Activated gamma-delta T cell (primary cell): ENCODE measurements at places on chromosomes 13 and 19.

DNA sequence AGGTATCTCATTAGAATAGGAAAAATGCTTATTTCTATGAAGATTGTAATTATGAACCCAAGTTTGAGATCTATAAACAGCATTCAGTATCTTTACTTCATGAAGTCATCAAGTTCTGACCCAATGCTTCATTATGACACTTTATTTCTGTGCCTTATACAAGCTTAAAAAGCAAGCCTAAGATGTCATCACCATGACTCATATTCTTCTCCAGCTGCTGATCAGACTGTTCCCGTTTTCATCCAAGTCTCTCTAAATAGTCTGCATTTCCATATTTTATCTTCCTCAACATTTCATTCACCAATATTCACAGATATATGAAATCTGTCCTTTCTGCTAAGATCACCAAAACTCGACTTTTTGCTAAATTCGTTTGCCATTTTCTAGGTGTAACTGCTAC is 1247.2 kb upstream of the PRR20A start:
- DNase-seq: no peak

DNA sequence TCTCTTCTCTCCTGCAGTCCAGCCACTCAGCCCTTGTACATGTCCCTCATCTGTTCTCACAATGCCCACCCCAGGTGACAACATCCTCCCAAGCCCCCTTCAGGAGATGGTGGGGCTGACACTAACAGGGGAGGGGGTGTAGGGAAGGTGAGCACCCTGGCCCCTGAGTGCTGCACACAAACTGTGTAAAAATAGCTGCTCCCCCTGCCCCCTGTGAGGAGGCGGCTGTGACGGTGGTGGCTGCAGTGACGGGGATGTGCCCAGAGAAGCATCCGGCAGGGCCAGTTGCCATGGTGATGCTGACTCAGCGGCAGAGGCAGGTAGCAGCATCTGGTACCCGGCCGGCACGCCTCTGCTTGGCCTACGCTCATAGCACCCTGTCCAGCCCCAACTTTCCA is 13.0 kb upstream of the JUND start:
- DNase-seq: peak; percentile 71

GRCh38 chr19:1016647-1017114 is 4.2 kb downstream of the TMEM259 start:
- no peak for DNase-seq

DNA sequence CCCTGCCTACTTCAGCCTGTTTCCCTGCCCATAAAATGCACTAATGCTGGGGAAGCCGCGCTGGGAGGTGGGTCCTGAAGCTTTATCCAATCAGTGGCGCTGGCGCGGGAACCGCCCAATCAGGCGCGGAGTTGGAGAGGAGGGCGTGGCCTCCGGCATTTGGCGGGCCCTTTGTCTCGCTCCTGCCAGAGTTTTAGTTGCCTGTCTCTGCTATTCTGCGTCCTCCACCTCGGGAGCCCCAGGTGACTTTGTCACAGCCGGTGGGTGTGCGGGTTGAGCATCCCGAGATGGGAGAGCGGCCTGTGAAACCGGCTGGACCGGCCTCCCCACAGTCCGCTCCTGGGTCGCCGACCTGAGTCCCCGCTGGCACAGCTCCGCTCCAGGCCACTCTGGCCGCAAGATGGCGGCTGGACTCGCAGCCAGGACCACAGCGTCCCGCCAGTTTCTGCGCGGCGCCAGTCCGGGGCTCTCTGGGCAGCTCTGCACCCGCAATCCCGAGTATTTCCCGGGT is 30.7 kb upstream of the ZNF429 start:
- peak; percentile 46 for DNase-seq

GRCh38 chr13:44506251-44506650 is 69.9 kb downstream of the TSC22D1 start:
- no peak for DNase-seq

DNA sequence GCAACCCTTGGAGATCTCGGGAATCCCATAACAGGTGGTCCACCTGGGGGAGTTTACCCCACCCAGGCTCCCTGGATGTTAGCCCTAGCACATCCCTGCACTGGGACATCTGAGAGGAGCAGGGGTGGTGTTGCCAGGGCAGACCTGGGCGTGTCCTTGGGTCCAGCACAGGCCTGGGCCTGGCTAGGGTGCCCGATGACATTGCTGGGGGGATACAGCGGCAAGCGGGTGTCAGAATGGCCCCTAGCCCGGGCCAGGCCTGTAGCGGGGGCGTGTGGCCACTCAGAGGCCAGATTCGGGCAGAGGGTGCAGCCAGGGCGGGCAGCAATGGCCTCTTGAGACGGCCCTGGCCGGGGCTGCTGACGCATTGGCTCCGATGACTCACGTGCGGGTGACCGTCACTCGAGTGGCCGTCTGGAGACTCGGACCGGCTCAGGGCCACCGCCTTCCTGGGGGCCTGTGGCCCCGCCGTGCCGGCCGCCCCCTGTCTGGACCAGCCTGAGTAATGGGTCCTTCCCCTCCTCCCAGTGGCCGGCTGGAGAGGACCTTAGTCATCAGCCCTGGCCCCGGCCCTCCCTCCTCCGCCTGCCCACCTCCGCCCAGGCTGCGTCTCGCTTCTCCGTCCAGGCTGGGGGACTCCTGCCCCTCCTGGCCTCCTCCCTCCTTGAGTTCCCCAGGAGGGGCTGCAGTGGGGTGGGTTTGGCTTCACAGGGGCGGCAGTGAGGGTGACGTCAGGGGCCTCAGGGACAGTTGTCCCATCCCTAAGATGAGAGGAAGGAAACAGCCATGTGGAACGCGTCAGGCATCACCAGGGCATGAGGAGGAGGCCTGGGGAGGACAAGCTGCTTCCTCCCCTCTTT is 23.2 kb upstream of the CRTC1 start:
- DNase-seq: no peak

GRCh38 chr13:32051156-32051555 is 19.6 kb downstream of the FRY start:
- no peak for DNase-seq

GRCh38 chr13:99854366-99854765 is 117.2 kb downstream of the ZIC5 start:
- DNase-seq: no peak

DNA sequence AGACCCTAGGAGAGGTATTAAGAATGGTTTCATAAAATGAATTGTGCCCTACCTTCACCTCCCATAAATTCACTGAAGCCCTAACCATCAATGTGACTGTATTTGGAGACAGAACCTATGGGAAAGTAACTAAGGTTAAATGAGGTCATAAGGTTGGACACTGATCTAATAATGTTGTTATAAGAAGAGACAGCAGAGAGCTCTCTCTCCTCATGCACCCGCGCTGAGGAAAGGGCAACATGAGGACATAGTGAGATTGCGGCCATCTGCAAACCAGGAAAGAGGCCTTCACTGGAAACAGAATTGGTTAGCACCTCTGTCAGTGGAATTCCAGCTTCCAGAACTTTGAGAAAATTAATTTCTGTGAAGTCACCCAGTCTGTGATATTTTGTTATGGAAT is 1396.1 kb upstream of the MIR17HG start:
- DNase-seq: no peak

DNA sequence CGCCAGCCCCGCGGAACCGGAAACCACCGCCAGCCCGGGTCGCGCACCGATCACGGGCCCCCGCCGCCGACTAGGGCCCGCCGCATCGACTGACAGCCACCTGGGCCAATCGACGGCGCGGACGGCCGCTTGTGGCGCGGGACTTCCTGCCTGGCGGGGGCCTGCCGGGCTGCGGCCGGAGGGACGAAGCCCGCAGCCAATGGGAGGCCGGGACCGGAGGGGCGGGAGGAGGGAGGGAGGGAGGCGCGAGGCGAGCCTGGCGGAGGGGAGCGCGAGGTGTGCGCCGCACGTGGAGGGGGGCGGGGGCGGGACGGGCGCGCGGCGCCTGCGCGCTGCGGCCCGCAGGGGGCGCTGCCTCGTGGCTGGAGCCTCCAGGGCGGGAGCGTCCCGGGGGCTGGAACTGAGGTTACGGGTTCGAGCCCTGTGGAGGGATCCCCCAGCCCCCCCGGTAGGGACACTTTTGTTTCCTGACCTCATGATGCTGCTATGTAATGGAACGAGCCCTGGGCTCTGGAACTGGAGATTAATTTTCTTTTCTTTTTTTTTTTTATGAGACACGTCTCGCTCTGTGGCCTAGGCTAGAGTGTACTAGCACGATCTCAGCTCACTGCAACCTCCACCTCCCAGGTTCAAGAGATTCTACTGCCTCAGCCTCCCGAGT is at the start of gene MLLT1:
TSS of gene MLLT1 (minus strand) at position 45 of the 661 bp plus-strand sequence. CDS start 191 bp downstream, outside the sequence.
- DNase-seq: peak; percentile 98

- DNase-seq: no peak
These were observed 19.3 kb downstream of the RNASEH2B start for GRCh38 chr13:50928659-50929462.

- no peak for DNase-seq
These were observed 396.7 kb downstream of the RFC3 start for GRCh38 chr13:34214686-34215085.
